ENCODE measurements at places on chromosomes 7 and 10.

DNA sequence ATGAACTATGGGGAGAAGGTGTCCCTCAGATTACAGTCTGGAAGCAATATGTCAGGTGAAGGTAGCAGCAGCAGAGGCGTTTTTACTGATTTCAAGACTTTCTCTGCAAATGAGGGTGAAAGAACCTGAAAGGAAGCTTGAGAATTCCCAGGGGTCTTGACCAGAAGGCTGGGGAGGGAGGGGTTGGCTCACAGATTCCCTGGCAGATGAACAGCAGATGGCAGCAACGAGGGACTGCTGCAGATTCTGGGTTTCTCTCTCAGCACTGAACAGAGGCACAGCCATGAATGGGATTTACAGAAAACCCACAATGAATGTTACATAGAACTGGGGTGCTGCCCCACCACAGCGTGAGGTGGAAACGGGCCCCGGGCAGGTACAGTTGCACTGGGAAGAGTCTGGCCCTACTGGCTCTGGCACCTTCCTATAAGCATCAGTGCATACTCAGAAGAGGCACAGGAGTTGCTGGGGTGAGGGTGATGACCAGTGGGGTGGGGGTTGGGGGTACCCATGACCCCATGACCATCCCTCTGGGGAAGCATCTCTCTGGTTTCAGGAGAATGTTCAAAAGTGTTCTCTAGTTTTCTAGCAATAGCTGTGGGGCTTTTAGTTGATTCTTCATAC, 317.8 kb downstream of the SH2D4B start:
- DNase-seq, result no peak

DNA sequence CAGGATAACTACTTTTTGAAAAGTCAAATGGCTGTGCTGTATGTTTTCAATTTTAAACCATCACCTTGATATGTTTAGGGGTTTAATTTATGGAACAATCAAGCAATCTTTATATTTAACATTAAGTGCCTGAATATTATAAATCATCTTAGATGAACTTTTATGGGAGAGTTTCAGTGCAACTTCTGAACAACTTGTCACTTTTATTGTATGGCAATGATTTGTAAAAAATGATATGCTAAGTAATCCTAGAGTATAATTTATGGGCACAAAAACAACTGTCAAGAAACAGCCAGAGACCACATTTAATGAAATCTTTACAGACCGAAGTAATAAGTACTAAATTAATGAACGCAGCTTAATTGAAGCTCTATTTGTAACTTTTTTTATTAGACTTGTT, 498.9 kb downstream of the PARD3 start:
- DNase-seq, result no peak

GRCh38 chr7:29609162-29610037, 45.8 kb downstream of the PRR15 start:
- no peak for DNase-seq

DNA sequence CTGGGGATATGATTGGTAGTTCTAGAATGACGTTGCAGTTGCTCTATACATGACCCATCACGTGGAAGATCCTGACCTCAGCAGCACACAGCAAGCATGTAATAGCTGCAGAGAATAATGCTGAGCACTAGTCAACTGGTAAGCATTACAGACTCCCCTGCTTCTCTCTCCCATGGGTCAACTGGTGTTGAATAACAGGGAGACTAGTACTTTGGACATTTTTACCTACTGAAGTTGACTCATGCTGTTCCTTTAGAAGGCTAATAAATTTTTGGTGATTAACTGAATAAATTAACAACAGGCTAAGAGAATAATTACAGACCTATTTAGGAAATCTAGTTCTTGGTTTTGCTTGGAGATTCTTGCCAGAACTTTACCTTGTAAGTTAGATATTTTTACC, 234.1 kb downstream of the AUTS2 start:
- DNase-seq, result no peak

DNA sequence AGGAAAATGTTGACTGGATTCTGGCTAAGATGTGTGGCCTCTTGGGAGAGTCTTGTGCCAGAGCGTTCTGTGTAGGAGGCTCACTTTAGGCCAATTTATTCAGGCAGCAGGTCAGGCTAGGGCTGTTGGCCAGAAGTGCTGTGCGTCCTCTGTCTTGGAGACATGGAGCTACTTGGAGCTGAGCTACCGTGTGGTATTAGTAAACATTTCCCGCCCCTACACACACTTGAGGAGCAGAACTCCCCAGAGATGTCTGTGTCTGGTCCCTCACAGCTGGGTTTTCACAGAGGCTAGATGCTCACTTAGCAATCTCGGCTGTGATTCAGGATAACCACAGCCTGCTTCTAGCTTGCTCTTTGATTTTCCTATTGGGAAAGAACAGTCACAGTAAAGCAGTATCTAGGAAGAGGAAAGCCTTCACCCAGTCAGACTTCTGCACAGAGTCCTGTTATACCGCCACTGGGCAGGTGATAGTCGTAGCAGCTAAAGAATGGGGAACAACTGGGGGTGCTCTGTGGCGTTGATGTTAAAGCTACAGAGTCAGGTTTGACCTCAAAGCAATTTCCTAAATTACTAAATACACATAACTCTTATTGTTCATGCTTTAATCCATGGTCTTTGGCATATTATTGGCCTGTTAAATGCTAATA, 86.7 kb downstream of the MDFIC start:
- DNase-seq, result no peak

GRCh38 chr10:119129721-119130120, 25.8 kb downstream of the DENND10 start:
- no peak for DNase-seq

DNA sequence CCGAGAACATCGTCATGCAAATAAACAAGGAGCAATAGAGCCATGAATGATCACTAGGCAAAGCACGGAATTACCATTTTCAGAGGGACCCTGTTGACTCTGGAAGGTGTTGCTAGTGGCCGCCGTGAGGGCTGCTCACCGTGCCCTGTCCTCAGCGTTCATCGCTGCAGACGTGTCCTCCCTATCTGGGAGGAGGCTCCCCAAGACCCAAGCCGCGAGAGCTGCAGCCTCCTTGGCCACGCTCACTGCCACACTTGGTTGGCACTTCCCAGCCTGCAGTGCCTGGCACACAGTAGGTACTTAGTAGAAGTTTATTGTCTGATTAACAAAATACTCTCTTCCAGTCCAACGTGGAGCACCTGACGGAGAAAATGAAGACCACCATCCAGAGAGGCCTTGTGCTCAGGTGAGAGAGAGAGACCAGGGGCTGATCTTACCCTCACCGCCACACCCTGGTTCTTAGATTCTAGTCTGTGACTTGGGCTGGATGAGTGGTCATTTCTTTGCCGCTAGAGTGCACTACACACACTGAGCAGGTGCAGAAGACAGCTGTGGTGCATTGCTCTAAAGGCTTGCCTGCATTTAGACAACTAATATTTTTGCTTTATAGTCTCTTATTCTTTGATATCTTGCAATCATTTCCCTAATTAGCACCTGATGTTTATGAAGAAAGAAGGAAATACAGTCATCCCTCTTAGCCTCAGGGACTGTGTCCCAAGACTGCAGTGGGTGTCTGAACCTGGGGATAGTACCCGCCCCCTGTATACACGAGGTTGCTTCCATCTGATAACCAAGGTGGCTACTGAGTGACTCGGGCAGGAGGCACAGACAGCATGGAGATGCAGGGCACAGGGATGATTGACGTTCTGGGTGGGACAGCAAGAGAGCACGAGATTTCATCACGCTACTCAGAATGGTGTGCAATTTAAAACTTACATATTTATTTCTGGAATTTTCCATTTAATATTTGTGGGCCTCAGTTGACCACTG, 40.3 kb downstream of the PITRM1 start:
- DNase-seq, result no peak

- no peak for DNase-seq
Observed at GRCh38 chr7:70525991-70526390, 606.0 kb upstream of the GALNT17 start.
